ENCODE measurements at places on chromosomes 11 and 22.

- no peak for DNase-seq
These were observed 741 bp upstream of the MTA2 start for GRCh38 chr11:62602141-62603071.

- DNase-seq, result no peak
These were observed 2.8 kb downstream of the PARVB start for GRCh38 chr22:44026630-44027511.

- DNase-seq, result no peak
These were observed 5.5 kb upstream of the P4HA3 start for GRCh38 chr11:74316772-74317505.

- no peak for DNase-seq
These were observed 62.8 kb downstream of the BCR start for GRCh38 chr22:23243006-23243573.

GRCh38 chr11:35802221-35802620 is 139.6 kb downstream of the TRIM44 start:
- DNase-seq, result no peak

DNA sequence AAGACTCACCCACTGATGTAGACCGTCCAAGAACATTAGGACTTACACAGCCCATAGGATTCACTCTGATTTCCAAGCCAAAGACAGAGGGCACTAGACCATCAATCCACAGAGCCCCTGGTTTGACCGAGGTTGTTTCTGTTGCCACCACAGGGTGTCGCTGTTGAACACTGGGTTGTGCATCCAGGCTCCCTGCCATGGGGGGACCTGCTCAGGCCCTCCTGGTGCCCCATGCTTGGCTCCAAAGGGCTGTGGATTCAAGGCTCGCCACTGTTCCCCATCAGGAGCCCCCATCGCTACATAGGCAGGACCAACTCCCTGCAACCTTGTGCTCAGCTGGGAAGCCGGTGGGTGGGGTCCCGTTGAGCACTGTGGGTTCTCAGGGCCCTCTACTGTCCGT is 128.0 kb upstream of the ANO1 start:
- DNase-seq, result no peak

DNA sequence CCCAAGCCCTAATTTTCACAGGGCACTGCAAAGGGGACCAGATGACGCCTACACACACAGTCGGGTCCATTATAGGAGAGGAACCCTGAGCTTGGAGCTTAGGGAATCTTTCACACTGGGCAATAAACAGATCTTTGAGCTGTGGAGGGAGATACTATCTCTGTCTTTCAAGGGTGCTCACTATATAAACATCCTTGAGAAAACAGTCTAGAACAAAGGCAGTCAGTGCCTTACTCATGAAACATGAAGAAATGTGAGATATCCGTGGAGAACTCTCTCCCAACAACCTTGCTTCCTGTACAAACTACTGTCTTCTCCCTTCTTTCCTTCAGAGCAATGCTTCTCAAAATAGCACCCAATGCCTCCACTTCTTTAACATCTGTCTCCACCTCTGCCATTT is 109.0 kb upstream of the APOA1 start:
- no peak for DNase-seq

- DNase-seq, result peak; percentile 40
These were observed 22.9 kb downstream of the MMP13 start for GRCh38 chr11:102932678-102933077.

GRCh38 chr22:38325587-38325986 is 8.4 kb upstream of the CSNK1E start:
- no peak for DNase-seq

GRCh38 chr11:47944632-47945031 is 35.7 kb upstream of the PTPRJ start:
- DNase-seq, result no peak

GRCh38 chr11:17550450-17551346 is 3.6 kb downstream of the OTOG start:
- no peak for DNase-seq

GRCh38 chr22:45775569-45776312 is 104.1 kb downstream of the ATXN10 start:
- no peak for DNase-seq

DNA sequence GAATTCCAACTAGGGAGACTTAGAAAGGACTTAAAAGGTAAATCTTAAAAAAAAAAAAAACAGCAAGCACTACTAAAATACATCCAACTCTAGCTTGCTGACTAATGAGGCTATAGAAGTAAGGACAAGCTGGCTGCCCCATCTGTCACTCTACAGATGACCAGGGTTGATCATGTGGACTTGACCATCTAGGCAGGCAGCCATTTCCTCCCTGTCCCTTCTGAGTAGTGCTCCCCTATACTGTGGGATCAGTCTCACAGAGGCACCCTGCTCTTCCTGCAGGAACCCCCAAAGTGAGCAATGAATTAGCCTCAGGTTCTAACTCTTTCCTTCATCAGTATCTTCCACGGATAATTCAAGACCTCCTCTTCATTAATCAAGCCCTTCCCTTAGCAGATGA is 12.3 kb downstream of the SLC1A2 start:
- no peak for DNase-seq

DNA sequence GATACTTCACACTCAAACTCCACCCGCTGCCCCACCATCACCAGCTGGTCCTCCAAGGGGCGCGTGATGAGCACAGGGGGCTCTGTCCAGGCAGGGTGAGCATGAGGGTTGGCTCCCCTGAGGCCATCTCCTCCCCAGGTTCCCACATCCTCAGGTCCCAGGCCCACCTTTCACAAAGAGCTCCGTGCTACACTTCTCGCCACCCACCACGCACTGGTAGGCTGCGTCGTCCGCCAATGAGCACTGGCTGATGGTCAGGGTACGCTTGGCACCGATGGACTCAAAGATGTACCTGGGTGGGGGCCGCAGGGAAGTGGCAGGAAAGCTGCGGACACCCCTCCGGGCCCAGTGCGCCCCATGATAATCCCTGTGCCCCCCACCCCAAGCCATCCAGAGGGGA is 9.6 kb downstream of the MYBPC3 start:
- no peak for DNase-seq

DNA sequence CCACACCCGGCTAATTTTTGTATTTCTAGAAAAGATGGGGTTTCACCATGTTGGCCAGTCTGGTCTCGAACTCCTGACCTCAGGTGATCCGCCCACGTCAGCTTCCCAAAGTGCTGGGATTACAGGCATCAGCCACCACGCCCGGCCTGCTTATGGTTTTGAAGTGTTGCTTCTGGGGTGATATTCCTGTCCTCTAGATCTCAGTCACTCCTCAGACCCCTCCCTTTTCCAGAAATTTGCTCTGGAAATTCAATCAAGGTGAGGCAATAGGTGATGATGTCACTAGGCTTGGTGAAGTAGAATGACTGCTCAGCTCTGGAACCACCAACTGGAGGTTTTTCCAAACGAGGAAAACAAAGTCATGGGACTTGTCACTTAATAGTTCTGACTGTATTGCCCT is 36.6 kb upstream of the CREB3L1 start:
- DNase-seq, result no peak

DNA sequence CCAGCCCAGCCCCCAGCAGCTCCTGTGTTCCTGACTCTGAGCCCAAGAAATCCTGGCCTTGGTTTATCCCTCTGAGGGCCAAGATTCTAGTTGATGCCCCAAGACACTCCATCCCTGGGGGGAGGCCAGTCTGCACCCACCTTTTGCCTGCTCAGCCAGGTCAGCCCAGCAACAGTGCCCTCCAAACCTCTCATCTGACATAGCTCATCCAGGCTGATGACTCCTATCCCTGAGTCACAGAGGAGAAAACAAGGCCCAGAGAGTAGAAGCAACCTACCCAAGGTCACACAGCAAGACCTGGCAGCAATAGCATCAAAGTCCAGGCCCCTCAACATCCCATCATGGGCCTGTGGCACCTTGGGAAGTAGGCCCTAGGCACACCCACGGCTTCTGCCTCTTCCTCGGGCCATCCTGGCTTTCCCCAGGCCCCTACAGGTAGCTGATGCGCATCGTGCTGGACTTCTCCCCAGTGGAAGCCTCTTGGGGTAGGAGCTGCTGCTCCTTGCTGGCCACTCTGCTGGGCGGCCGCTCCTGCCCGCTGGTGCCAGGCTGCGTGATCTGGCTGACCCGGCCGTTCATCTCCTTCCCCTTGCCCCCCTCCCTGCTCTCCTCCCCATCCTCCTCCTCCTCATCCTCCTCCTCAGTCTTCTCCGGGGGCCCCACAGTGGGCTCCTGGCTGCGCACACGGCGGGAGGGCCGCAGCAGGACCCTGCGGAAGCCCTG is 6.0 kb downstream of the SSTR3 start:
- no peak for DNase-seq

DNA sequence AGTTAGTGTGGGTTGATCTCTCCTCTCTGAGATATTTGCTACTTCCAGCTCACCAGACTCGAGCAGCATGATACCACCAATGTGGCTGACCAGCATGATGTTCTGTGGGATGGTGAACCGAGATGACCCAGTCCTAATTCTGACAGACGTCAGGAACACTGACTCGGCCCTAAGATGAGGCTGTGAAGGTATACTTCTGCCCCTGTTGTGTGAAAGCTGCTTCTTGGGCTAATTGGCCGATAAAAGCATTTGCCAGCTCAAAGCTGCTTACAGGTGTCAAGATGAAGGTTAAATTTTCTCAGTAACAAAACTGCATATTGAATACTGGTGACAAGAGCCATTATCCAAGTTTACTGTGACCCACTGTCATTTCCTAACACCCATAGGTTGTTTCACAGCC is 151.4 kb downstream of the BRD1 start:
- no peak for DNase-seq

DNA sequence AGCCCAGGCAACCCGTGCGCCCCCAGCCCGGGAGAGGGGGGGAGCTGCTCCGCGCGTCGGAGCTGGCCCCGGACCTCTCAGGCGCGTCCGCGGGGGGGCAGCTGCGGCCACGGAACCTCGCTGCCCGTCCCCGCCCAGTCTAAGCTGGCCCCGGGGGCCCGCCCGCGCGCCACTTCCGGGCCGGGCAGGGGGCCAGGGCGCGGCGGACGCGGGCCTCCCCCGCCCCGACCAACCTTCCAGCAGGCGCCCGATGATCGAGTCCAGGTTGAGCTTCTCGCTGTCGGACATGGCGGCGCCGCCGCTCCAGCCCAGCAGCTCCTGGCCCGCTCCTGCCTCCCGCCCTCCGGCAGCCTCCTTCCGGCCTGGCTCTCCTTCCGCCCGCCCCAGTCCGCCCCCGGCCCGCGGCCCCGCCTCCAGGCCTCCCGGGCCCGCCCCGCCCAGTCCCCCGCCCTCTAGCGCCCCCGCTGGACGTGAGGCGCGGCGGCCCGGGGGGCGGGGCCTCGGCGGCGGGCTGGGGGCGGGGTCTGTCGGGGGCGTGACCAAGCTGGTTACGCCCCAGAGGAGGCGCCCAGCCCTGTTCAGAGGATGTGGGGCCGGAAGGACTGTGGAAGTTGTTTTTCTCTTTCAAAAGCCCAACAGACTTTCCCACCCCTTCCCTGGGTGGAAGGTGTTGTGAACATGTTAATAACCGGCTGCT is at the start of gene PPP1CA:
Gene PPP1CA, minus strand, starts transcription at position 364 of the 697 bp plus-strand sequence. Its CDS starts 76 bp downstream, at position 288.
- DNase-seq, result peak; percentile 73

DNA sequence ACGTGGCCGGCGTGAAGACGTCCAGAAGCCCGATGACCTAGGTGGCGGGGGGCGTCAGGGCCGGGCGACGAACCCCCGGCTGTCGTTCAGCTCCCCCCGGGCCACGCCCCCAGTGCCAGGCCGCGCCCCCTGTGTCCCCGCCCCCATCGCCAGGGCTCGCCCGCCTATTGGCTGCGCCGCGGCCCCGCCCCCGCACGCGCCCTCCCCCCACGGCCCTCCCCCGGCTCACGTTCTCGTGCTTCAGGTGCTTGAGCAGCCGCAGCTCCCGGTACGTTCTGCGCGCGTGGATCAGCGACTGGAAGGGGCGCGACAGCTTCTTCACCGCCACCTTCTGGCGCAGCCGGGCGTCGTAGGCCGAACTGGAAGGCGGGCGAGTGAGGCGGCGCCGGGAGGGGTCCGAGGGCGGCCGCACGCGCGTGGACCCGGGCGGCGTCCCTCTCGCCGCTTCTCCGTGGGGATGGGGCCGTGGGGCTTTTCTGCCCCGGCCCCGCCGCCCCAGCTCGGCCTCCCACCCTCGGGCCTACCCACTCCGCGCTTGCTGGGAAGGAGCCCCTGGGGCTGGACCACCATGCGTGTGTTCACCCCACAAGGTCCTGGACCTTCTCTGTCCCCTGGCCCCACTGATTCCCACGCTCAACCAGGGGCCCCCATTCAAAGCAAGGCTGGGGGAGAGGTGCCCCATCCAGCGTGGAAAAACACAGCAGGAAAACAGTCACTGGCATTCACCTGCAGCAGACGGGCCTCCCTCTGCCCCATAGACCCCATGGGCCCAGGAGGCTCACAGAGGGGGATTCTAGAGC is 2.4 kb downstream of the MAPK11 start:
- no peak for DNase-seq

DNA sequence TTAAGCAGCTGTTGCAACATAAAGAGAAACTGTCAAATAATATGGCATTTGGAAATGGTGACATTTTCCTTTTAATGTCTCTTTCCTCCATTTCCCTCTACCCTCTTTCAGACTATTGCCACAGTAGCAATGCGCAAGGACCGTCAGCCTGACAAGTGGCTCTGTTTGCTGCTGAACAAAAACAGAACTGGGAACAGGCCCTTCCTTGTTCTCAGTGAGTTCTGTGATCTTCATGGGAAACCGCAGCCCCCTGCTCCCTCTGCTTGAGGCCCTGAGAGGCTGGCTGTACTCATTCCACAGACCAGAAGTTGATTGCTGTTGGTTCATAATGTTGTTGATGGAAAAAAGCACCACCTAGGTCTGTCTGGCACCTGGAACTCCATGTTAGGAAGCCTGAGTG is 559.7 kb downstream of the OPCML start:
- DNase-seq, result no peak

GRCh38 chr11:98365190-98365589 is 655.6 kb upstream of the CNTN5 start:
- no peak for DNase-seq

DNA sequence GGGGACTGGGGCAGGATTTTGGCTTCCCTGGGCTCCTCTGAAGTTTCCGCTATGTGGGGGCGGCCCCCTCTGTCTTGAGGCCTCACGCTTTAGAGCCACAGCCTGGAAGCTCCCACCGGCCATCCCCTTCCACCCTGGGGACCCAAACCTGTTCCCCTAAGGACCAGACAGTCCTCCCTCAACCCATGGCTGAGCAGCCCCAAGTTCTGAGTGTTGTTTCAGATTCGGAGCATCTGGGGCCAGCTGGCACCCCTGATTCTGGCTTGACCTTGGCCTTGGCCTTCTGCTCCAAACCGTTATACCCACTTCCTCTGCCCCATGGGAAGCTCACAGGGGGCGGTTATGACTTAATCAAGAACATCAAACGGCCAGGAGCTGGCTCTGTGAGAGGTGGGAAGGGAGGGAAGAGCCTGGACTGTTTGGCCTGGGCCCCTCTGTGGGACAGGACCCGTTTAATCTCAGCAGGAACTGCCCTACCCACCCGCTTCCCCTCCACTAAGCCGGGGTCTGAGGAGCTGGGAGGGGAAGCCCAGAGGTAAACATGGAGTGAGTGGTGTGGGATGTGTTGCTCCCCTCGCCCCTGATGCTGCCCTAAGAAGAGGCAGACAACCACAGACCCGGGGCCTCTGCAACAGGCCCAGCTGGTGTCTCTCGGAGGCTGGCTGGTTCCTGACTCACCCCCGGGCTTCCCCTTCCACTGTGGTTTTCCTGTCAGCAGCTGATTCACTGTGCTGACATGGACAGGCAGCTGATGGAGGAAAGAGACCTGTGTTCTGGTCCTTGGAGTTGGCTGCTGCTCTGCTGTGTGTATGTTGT is 3.4 kb downstream of the CD82 start:
- peak; percentile 75 for DNase-seq

Data from fibroblast of skin of left quadriceps (primary cell).